Inflammatory macrophage treated with lipopolysaccharide for 4 hours (primary cell): ENCODE measurements at places on chromosomes 4 and X.

DNA sequence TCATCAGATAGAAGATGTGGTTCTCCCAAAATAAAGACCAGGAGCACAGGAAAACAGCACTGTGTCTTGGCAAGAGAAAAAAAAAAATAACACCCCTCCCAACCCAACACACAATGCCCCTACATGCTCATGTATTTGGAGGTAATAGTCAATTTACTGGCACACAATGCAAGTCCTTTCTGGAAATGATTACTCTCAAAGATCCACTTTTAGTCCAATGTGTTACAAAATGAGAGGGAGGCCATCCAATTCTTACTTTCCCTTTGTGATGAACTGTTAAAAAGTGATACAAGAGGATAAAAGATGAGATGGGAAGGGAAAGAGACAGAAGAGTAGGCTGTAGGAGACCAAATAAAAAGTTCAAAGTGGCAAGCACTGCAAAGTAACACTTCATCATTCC is 180.3 kb upstream of the DKK2 start:
- no peak for DNase-seq

- DNase-seq, result no peak
Observed at GRCh38 chr4:182177166-182177565, 66.0 kb upstream of the TENM3 start.

- peak; percentile 17 for DNase-seq
Observed at GRCh38 chr4:109005523-109005922, 242.7 kb upstream of the ETNPPL start.

GRCh38 chr4:7266525-7267292 is 74.4 kb downstream of the SORCS2 start:
- DNase-seq, result no peak

GRCh38 chr4:83568062-83568461 is 32.2 kb downstream of the GPAT3 start:
- DNase-seq, result peak; percentile 91

GRCh38 chr4:105236916-105237311 is 90.2 kb downstream of the TET2 start:
- DNase-seq, result no peak

DNA sequence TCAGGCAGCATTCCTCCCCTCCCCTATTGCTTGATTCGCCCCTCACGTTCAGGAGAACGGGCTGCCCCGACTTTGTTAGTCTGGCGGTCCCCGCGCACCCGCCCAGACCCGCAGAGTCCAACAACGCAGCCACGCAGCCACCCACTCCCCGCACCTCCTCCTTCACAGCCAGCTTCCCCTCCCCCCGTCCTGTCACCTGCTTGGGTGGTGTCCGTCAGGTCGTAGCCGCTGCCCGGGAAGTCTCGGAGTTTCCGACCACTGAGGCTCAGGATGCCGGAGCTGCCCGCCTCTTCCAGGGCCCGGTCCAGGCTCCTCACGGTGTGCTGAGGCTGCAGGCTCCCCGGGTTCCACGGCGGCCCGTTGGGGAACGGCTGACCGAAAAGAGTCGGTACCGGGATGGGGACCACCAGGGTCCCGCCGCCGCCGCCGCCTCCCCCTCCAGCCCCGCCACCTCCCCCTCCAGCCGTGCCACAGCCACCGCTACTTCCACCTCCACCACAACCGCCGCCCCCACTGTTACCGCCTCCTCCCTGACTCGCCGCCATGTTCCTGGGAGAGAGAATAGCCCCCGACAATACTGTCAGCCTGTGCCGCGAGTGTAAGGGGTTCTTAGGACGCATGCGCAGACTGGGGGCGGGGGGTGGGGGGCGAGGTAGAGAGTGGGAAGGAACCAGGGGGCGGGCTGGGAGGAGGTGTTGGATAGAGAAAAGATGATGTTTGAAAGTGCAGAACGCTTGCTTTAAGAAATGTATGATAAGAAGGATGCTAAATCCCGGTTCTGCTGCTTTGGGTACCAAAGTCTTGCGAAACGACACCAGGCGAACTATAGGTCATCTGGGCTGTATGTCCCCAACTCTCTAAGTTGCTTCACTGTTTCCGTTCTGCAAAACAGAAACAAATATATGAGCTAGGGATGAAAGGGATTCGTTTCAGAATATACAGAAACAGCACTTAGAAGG is at the start of gene LRCH2:
TSS of gene LRCH2 (minus strand) at position 600 of the 959 bp plus-strand sequence. CDS start at position 545, 55 bp downstream.
- DNase-seq, result no peak

GRCh38 chr4:112953262-112953661 is 96.2 kb upstream of the ANK2 start:
- DNase-seq, result no peak

GRCh38 chrX:39841604-39842003 is 256.2 kb downstream of the BCOR start:
- DNase-seq, result no peak

- DNase-seq, result no peak
Observed at GRCh38 chr4:85318415-85318814, 156.5 kb upstream of the ARHGAP24 start.

GRCh38 chrX:109857584-109858228 is 124.6 kb upstream of the ACSL4 start:
- no peak for DNase-seq

DNA sequence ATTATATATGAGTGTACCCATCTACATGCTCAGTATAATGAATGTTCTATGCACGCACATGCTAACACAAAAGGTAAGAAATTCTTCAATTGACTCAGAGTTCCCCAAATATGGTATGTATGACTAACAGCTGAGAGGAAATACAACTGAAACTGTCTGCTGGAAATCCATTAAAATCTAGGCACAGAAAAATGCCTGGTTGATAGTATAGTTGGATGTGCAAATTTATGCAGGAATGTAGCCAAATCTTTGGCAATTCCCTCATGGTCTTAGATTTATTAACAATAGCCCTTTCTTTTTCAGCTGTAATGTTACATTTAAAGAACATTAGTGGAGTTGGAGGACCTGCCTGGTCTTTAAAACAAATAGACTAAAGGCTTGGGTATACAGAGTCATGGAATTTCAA is 5.5 kb downstream of the CAMK2D start:
- peak; percentile 63 for DNase-seq

DNA sequence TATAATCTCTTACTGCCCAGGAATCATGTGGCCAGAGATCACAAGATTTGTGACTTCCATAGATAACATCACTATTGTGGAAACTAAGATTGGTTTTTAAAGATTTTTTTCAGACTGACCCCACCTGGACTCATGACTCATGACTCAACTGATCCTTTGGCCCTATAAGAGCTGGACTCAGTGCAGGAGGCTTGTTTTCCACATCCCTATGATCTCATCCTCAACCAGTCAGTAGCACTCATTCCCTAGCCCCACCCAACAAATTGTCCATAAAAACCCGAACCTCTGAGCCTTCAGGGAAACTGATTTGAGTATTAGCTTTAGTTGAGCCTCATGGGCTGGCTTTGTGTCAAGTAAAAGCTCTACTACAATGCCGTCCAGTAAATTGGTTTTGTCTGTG is 7.9 kb upstream of the NOCT start:
- no peak for DNase-seq

- peak; percentile 91 for DNase-seq
Observed at GRCh38 chr4:73690051-73690738, 50.2 kb upstream of the CXCL8 start.
